ENCODE measurements at places on chromosomes 5 and 9. TPM values are rescaled to one million over a fixed set of nuclear protein-coding genes. Genes with fewer than 3 reads are reported as not detected.

The WDR38 gene
- total RNA-seq: not detected

The SCGB3A2 gene
- total RNA-seq: not detected

The MYOZ3 gene
- 2.0 TPM for total RNA-seq

The SIMC1 gene
- 9.1 TPM for total RNA-seq

The FOXD4L3 gene
- not detected for total RNA-seq

The IL4 gene
- total RNA-seq: not detected

The AGXT2 gene
- total RNA-seq: not detected

The PAX5 gene
- total RNA-seq: 0.59 TPM

The PALM2AKAP2 gene
- total RNA-seq: 61.1 TPM

The SMIM33 gene
- total RNA-seq: not detected

The MARCOL gene
- not detected for total RNA-seq

All from right atrium auricular region (tissue), 2 donors.